ENCODE measurements at places on chromosomes 5 and 9. TPM values are rescaled to one million over a fixed set of nuclear protein-coding genes. Genes with fewer than 3 reads are reported as not detected.
A peak's percentile ranks its signal among the peaks of the same experiment; 100 is the strongest.

Gene FAM153A
- not detected for total RNA-seq

Gene LHX6
- total RNA-seq: not detected

Gene JAKMIP2
- 1.3 TPM for total RNA-seq

Gene ISL1
- not detected for total RNA-seq

Gene ACOT12
- total RNA-seq: 2.0 TPM

Gene KCNV2
- not detected for total RNA-seq

Gene SOHLH1
- not detected for total RNA-seq

Gene RFK
- 21.3 TPM for total RNA-seq

Gene BAAT
- total RNA-seq: not detected

Gene EIF4E1B
- not detected for total RNA-seq

Gene C1QTNF3
- total RNA-seq: 1.2 TPM

DNA sequence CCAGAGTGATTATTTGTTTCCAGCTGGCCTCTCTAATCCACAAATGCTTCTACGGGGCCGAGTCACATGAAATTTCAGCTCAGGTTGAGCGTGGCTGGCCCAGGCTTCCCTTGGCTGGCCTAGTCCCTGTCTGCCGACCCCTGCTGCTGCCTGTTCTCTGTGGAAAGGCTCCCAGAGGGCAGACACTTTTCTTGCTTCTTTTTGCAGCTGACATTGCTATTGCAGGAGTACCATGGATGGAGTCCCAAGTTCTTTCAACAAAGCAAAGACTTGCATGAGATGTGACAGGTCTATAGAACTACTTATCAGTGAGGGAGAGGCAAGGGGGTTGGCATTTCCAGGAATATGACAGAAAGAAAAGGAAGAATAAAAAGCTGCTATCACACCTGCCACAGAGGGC lies 287.4 kb upstream of the ARRDC3 start:
- no peak overlapping the region for H3K27ac ChIP-seq
- H3K4me1 ChIP-seq: no peaks in the 10 kb centered on the region
- no peak for DNase-seq
- no peaks in the 10 kb centered on the region for H3K27me3 ChIP-seq

DNA sequence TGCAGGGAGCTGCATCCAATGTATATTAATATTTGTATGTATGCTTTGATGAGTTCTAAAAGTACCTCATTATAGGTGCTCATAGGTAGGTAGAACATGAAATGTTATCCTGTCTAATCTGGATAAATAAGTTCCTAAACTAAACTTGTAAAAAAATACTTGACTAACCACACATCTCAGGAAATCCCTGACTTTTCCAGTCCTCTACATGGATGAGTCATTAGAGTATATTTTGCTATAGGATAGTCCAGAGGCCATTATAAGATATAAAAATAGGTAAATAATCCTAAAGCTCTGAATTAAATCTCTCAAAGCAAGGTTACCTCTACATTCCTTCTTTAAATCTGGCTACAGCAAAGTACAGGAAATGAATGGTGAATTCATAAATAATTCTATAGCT lies 404.3 kb downstream of the RAB3C start:
- DNase-seq: no peak
- H3K4me3 ChIP-seq: no peak overlapping the region
- no peaks in the 10 kb centered on the region for H3K4me1 ChIP-seq
- H3K36me3 ChIP-seq: no peaks in the 10 kb centered on the region

DNA sequence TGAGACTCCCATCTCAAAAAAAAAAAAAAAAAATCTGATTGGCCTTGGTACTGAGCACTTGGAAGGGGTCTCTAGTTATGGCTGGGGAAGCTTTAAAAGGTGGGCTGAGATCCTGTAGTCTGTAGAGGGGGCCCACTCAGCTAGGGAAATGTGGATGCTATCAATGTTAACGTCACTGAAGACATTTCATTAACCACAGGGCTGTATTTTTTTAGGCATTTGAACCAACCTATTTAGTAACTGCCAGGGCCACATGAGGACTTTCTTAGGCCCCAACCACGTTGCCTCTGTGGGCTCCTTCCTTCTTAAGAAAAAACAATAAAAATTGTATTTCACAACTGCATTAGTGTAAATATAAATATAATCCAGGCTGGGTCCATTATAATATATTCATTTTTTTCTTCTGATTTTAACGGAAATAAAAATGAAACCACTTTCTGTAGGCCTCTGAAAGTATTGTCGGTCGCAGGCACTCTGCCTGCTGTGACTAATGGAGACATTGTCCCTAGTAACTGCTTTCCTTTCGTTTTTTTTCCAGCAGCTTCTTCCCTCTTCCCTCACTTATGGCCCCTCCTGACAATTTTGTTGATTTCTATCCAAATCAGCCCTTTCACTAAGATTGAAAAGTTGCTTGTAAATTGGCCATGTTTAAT lies 71.6 kb downstream of the GCNT1 start:
- peaks cover 7% of the 10 kb centered on the region for H3K4me1 ChIP-seq
- H3K27ac ChIP-seq: peak overlapping the region; percentile 2
- DNase-seq: peak; percentile 47
- H3K27me3 ChIP-seq: no peaks in the 10 kb centered on the region
- no peak overlapping the region for H3K4me3 ChIP-seq
- no peaks in the 10 kb centered on the region for H3K36me3 ChIP-seq

GRCh38 chr5:28807195-28807729 lies 1768.9 kb upstream of the CDH9 start:
- no peaks in the 10 kb centered on the region for H3K27me3 ChIP-seq
- H3K27ac ChIP-seq: no peak overlapping the region
- no peaks in the 10 kb centered on the region for H3K4me1 ChIP-seq
- H3K36me3 ChIP-seq: no peaks in the 10 kb centered on the region

DNA sequence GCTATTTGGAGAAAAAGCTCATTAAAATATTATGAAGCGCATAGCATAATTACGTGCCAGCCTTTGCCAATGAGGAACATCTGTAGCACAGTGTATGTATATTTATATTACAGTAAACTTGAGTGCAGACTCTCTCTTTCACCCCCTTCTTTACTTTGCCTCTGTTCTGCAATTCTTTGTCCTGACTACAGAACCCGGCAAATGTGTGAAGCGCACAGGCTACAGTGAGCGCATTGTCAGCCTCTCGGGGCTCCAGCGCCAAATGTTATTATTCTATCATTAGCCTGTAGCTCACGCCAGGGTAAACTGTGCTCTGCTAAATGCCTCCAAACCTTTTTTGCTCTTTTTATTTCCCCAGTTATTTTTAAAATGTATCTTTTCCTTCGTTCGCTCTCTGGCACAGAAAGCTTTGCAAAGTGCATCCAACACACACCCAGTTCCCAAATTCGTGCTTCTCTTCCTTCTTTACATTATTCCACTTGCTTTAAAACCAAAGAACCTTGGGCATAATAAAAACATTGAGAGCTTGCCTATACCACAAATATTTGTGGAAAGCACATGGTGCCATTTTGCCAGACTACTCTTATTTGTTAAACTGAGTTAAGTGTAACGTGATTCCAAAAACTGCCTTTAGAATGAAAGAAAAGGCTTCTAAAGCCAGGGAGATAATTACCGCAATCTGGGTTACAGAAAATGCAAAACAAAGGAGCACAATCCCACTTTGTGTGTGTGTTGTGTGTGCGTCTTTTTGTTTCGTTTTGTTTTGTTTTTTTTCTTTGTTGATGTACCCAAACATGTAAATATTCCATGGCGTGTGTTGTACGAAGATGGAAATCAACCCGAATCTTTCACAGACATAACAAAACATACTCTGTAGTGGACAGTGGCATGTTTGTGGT lies 164.1 kb upstream of the MPDZ start:
- no peaks in the 10 kb centered on the region for H3K4me1 ChIP-seq
- DNase-seq: peak; percentile 16
- H3K4me3 ChIP-seq: peak overlapping the region; percentile 37
- peak overlapping the region; percentile 19 for H3K27ac ChIP-seq
- H3K27me3 ChIP-seq: no peaks in the 10 kb centered on the region

DNA sequence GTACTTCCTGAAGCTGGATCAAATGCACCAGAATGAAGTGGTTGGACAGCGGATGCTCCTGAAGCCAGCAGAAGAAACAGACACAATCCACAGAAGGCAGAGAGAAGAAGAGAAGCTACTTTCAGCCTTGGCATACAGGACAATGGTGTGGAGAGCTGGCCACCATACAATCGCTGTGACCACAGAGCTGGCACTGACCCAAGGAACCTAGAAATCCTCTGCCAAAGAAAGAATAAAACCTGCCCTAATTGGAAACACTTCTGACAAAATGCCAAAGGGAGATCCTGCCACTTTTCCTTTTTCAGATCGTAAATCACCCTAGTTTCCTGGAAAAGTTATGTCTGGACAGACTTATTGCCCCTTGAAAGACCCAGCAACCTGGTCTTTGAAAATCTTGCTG lies 77.8 kb downstream of the BAAT start:
- no peaks in the 10 kb centered on the region for H3K27me3 ChIP-seq
- DNase-seq: no peak
- H3K27ac ChIP-seq: no peak overlapping the region
- no peaks in the 10 kb centered on the region for H3K4me1 ChIP-seq
- H3K4me3 ChIP-seq: no peak overlapping the region
- H3K36me3 ChIP-seq: no peaks in the 10 kb centered on the region

DNA sequence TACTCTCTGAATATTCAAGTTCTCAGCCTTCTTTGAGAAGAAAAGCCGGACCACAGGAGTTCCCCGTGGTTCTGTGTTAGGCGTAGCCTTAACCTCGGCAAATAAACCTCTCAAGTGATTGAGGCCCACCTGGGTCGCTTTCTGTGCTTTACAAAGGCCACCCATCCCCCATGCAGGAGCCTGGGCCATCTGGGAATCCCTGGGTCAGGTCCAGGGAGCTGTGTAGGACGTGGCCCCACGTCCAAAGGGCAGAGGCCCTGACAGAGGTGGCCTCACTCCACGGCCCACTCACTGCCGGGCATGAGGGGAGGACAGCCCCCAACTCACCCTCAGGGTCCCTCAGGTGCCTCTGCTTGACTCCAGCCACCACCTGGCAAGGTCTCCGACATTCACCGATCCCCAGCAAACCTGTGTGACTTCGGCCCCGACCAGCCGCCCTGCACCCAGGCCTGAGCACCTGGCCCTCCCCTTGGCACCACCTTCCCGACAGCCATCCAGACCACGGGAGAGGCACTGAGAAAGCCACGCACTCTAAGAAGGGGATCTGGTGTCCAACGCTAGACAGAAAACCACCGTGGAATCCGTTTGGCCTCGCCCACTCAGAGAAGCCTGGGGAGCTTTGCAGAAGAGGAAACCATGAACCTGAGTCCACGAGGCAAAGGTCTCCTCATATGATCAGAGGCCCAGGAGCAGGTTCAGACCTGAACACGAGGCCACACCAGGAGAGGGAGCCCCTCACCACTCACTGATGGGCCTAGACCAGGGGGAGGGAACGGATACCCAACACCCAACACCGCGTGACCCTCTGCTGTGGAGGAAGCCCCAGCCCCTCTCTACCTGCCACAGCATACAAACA lies 4.5 kb downstream of the SLC12A7 start:
- H3K27me3 ChIP-seq: no peaks in the 10 kb centered on the region
- H3K36me3 ChIP-seq: no peaks in the 10 kb centered on the region
- DNase-seq: no peak
- H3K4me3 ChIP-seq: no peak overlapping the region

DNA sequence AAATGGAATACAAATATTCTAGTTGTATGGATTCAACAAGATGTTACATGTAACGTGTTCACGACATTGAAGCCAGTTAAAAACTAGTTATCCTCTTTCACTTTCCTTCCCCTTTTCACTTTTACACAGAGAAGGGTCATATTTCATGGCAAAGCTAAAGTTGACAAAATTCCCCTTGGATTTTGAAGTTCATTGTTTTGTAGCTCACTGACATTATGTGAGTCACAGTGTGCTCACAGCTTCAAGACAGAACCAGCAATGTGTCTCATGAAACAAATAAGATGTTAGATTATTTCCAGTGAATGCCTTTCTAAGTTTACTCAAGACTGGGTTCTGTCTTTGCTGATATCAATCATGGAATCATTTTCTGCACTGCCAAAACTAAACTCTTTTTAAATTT lies 535.5 kb upstream of the GRIN3A start:
- H3K27me3 ChIP-seq: no peaks in the 10 kb centered on the region
- H3K4me1 ChIP-seq: no peaks in the 10 kb centered on the region
- no peaks in the 10 kb centered on the region for H3K36me3 ChIP-seq

DNA sequence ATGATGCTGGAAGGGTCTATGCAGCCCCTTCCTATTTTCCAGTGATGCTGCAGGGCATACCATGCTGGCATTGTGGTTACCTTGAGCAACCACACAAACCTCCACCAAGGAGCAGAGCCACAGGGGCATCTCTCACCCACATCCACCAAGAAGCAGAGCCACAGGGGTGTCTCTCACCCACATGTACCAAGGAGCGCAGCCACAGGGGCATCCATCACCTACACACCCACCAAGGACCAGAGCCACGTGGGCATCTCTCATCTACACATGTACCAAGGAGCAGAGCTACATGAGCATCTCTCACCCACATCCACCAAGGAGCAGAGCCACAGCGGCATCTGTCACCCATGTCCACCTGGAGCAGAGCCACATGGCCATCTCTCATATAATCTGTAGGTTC lies 8.8 kb upstream of the GM2A start:
- H3K27me3 ChIP-seq: peaks cover 2% of the 10 kb centered on the region
- no peak overlapping the region for H3K27ac ChIP-seq
- no peak for DNase-seq

DNA sequence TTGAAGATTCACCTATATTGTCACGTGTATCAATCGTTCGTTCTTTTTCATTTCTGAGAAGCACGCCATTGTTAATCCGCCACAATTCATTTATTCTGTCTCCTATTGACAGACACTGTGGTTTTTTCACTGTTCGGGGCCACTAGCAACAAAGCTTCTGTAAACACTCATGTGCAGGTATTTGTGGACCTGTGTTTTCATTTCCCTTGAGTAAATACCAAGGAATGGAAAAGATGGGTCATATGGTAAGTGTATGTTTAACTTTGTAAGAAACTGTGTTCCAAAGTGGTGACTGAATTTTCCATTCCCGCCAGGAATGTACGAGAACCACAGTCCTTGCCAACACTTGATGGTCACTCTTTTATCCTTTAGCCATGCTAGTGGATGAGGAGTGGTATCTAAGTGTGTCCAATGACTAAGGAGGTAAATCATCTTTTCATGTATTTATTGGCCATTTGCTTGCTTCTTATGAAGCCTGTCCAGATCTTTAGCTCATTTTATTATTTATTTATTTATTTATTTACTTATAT lies 10.7 kb downstream of the ABO start:
- no peak overlapping the region for H3K27ac ChIP-seq
- H3K36me3 ChIP-seq: no peaks in the 10 kb centered on the region
- no peak for DNase-seq
- no peaks in the 10 kb centered on the region for H3K4me1 ChIP-seq
- no peaks in the 10 kb centered on the region for H3K27me3 ChIP-seq
- no peak overlapping the region for H3K4me3 ChIP-seq

GRCh38 chr9:94821098-94821887 lies 94.8 kb downstream of the AOPEP start:
- no peak for DNase-seq
- H3K27ac ChIP-seq: no peak overlapping the region
- no peak overlapping the region for H3K4me3 ChIP-seq
- peaks cover 3% of the 10 kb centered on the region for H3K4me1 ChIP-seq
- no peaks in the 10 kb centered on the region for H3K27me3 ChIP-seq
